Stimulated activated CD8-positive, alpha-beta memory T cell treated with anti-CD3 and anti-CD28 coated beads, Interleukin-4, amount 100 ng/mL, for 1 hour (primary cell): ENCODE measurements at places on chromosomes 1 and 21.

DNA sequence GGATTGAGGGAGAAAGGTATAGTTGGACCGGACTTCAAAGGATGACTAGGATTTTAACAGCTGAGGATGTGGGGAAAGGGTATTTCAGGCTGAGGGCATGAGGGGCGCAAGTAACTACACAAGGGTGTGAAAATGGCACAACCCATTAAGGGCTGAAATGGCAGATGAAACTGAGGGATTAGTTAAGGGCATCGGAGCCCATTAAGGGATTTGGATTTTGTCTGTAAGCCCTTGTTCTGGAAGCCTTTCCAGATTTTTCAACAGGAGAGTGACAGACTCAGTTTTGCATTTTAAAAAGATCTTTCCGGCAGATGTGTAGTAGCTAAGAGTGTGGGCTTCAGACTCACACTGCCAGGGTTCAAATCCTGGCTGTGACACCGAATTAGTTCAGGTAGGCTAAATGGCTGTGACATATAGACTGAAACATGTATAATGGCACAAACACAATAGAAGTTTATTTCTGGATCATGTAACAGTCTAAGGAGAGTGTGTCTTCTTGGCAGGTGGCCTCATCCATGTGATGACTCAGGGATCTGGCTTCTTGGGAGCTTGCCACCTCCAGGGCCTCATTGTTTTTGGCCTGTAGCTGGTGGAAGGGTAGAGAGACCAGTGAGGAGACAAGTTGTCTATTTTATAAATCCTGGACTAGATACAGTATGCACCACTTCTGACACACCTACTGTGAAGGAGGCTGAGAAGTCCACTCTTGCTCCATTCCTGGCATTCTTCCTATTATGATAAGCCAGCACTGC, 49.6 kb downstream of the UBE2T start:
- DNase-seq: no peak

DNA sequence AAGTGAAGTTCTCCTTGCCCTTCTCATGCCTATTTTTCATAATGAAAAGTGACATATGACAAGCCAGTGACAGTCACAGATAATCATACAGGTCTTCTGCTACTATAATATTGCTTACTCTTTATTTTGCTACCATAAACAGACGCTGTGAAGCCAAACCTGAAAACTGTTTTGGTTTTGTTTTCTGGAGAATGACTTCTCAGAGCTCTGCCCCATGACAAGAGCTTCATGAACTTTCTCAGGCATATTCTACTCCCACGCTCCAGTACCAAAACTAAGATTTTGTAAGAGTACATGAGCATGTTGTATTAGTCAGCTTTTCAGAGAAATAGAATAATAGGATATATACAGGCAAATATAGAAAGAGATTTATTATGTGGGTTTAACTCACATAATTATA, 64.3 kb upstream of the VTCN1 start:
- DNase-seq: no peak

DNA sequence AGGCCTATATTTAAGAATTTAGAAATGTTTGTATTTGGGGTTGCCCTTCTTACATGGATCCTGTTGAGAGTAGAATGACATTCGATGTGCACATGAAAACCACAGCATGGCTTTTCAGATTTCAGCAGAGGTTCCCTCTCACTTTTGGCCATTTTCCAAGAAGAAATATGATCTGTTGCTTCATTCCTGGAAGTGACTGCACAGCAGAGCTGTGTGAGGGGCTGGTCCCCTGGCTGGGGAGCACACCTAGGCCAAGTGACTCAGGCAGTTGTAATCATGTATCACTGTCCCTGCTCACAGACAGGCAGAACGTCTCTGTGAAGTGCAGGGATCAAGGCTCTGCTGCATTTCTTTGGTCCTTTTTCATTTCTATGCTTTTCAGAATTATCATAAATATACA, 32.3 kb downstream of the AGT start:
- no peak for DNase-seq

DNA sequence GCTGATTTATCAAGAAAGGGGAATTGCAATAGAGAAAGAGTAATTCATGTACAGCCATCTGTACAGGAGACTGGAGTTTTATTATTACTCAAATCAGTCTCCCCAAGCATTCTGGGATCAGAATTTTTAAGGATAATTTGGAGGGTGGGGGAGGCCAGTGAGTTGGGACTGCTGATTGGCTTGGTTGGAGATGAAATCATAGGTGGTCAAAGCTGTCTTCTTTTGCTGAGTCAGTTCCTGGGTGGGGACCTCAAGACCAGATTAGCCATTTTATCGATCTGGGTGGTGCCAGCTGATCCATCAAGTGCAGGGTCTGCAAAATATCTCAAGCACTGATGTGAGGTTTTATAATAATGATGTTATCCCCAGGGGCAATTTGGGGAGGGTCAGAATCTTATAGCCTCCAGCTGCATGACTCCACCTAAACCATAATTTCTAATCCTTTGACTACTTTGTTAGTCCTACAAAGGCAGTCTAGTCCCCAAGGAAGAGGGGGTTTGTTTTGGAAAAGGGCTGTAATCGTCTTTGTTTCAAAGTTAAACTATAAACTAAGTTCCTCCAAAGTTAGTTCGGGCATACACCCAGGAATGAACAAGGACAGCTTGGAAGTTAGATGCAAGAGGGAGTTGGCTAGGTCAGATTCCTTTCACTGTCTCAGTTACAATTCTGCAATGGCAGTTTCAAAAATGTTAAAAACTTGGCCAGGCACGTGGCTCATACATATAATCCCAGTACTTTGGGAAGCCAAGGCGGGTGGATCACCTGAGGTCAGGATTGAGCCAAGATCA, 16.9 kb upstream of the RAB3B start:
- no peak for DNase-seq
